AG09309 (cell line): ENCODE measurements at places on chromosomes 2 and 18.

DNA sequence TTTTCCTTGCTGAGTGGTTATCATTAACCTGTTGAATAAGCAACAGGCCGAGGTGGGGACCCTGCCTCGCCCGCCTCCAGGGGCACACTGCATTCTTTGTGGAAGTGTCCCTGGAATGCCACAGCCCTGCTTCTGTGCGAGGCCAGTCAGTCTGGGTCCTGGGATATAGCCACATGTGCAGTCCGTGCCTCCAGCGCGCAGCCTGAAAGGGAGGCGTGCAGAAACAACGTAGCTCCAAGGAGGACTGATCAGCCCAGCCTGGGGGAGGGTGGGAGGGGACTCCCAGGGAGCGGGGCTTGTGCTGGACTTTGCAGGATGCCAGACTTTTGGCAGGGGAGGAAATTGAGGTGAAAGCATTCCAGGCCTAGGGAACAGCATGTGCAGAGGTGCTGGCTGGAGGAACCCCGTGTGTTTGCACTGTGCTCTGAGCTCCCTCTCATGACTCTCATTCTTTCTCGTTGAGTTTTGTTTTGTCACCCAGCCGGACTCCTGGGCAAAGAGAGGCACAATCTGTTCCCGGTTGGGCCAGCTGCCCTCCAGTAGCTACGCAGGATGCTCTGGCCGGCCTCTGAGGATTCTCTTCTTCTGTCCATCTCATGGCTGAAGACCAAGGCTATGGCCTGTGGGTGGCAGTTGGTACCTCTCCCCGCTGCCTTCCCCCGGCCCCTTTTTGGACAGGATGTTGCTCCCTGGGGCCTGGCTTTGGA lies 39.7 kb downstream of the HPCAL1 start:
- DNase-seq = no peak

DNA sequence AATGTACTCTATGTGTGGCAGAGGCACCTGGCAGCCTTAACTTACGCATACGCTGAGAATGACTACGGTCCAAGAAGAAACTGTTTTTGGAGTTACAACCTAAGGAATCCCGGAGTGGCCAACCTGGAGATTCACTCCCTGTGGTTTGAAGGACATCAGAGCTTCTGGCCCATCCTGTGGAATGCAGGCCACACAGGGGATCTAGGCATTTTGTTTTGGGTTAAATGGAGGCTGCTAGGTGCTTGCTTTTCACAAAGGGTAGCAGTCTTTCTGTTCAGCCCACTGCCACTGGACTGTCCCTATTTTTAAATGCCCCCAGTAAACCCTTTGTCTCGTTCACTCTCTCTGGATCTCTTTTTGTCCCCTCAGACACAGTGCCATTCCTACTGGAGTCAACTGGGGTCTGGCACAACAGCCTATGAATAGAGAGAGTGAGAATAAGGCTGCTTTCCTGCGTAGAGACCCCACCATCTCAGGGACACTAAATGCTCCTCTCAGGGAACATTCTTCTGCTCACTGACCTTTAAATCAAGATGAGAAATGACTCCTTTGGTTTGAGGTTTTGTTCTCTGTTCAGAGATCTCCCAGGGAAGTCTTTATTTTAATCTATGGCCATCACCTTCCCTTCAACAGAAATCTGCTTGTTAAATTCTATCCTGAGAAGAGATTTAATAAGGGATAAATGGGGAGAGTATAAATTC lies 124.9 kb downstream of the B3GNT2 start:
- no peak for DNase-seq

DNA sequence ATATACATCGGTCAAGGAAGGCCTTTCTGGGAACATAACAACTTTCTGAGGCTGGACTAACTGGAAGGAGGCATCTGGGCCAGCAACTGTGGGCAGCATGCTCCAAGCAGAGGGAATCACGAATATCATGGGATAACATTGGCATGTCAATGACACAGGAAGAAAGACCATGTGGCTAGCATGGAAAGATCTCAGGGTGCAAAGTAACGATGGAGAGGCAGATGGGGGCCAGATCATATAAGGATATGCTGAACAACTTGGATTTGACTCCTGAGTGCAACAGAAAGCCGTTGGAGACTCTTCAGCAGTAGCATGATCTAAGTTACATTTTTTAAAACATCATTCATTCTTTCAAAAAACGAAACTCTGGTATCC lies 133.6 kb downstream of the FOXI3 start:
- no peak for DNase-seq

GRCh38 chr2:190809139-190809764 lies 71.4 kb upstream of the GLS start:
- no peak for DNase-seq

- no peak for DNase-seq
Measured at GRCh38 chr18:37307181-37307580, 258.4 kb downstream of the CELF4 start.

DNA sequence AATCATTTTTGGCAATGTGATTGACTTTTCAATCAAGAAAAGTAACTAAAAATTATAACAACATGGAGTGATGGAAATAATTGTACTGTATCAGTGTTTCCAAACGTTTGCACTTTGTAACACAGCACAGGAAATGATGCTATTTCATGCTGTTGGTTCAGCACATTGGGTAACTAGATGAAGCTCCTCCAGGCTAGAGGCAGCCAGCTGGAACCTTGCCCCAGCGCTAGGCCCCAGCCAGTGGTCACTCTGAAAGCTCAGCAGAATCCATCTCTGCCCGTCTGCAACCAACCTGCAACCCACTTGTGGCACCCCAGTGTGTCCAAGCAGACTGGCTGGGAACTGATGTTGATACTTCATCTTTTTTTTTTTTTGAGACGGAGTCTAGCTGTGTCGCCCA lies 15.3 kb downstream of the UNC50 start:
- DNase-seq = no peak

DNA sequence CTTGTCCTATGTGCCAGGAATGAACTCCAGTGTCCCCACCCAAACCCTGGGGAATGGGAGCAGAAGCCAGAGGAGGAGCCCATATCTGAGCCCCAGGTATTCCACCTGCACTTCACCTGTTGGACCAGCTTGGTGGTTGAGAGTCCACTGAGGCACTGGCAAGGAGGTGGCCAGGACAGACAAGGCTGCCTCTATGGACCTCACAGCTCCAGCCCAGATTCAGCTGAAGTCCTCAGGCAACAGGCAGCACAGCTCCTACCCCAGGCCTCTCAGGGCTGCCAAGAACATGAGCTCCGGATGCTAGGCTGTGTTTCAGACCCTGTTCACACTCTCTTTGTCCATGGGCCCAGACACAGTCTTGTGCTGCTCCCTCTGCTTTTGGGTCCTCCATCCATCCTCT lies 2.9 kb upstream of the IL1F10 start:
- DNase-seq = no peak

DNA sequence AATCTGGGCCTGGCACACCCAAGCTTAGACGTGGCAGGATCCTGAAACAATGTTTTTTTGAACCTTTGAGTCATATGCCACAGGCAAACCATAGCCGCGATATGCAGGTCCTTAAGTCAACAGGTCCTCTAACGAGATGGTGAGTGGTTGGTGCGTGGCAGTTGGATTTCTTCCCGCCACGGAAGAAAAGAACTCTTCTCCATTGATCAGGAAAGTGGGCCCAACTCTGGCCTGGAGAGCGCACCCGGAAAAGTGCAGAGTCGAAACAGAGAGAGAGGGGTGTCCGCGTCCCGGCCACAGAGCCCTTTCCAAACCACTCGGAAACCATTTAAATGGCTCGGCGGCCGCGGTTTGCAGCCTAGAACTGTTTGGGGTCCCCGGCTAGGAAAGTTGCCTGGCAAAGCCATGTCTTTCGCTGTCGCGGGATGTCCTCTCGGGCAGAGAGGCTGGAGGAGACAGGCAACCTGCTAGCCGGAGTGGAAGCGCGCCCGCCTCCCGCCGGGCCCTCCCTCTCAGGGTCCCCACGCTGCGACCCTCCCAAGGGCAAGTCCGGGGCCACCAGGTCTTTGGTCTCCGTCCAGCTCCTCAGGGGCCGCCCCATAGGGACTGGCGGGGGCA lies 777 bp downstream of the GALNT3 start:
- no peak for DNase-seq

GRCh38 chr2:209876211-209876610 lies 104.6 kb downstream of the UNC80 start:
- DNase-seq = no peak

GRCh38 chr2:158677542-158677941 lies 117.6 kb upstream of the DAPL1 start:
- no peak for DNase-seq

DNA sequence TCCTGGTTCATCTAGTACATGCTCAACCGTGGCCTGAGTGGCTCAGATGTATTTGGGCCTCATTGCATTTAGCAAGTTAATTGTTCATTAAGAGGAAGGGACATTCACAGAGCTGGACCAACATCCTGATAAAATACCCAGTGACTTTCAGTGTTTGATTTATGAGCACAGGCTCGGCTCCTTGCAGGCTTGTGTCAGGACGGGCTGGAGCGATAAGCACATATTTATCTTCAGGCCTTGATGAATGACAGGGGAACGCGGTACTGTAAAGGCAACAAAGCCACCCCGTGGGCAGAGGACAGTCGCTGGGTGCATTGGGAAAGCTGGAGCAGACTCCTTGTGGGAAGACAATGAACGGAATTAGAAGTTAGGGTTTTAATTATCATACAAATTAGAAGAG lies 548.6 kb upstream of the HS6ST1 start:
- no peak for DNase-seq

DNA sequence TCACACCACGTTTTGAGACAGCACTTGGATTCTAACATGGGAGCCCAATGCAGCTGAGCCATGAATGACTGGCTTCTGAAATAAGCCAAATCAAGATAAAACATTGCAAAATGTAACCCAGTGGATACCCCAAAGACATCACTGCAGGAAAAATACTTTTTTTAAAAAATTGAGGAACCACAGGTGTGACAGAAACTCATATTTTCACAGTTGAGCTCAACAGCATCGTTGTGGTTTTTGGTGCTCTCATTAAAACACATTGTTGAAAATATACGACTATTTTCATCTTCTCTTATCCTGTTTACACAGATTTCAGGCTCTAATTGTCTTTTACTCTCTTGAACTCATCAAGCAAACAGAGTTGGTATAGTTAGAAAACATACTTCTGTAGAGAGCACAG lies 429.3 kb upstream of the VRK2 start:
- DNase-seq = no peak

DNA sequence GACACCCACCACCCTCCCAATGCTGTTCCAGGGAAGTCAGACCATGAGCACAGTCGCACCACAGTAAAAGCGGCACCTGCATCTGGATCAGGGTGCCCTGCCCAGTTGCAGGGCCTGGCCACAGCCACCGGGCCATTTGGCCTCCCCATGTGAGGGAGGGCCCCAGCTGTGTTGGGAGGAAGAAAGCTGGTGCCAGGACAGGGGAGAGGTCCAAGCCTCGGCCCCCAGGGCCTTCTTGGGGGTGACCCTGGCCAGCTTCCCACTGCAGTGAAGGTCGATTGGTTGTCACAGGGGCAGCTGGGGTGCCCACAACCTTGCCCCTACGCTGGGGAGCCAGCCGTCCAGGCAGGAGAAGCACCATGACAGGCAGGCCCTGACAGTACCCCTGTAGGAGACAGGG lies 183.2 kb upstream of the RAB6C start:
- no peak for DNase-seq

DNA sequence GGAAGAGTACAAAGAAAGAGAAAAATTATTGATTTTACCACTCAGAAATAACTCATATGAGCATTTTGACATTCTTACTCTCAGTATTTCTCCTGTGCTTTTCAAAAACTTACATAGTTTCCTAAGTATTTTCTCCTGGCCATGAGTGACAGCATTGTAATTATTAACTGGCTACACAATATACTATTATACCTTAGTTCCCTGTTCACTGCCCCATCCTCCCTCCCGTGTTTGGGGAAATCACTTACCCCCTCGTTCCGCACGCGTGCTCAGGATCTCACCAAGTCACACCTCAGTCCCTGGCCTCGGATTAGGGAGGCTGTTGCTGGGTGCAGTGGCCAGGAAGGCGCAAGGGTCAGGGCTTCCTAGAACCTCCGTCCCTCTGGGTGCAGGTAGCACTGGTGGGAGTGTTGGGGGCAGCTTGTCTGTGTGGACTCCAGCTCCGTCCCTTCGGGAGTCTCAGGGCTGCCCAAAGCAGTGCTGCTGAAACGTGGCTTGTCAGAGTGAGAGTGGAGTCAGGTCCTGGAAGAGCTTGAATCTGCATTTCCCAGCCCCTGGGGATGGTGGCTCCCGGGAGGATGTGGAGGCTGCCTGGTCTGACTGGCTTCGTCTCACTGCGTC lies 23.2 kb downstream of the ATG4B start:
- DNase-seq = no peak

DNA sequence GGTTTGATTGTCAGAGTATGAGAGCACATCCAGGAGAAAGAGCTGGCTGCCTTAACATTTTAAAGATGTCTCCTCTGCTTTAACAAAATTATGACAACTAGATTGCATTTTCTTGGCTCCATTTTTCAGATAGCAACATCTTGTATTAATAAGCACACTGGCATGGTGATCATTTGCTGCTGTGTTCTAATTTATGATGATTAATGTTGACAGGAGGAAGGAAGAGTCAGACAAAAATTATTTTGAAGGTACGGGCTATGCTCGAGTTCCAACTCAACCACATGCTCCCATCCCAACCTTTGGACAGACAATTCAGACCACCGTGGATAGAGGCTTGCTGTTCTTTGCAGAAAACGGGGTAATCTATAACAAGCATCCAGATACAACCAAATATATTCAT lies 98.2 kb upstream of the TTC39C start:
- DNase-seq = no peak

- DNase-seq = no peak
Measured at GRCh38 chr2:39407516-39408296, 29.4 kb downstream of the MAP4K3 start.

DNA sequence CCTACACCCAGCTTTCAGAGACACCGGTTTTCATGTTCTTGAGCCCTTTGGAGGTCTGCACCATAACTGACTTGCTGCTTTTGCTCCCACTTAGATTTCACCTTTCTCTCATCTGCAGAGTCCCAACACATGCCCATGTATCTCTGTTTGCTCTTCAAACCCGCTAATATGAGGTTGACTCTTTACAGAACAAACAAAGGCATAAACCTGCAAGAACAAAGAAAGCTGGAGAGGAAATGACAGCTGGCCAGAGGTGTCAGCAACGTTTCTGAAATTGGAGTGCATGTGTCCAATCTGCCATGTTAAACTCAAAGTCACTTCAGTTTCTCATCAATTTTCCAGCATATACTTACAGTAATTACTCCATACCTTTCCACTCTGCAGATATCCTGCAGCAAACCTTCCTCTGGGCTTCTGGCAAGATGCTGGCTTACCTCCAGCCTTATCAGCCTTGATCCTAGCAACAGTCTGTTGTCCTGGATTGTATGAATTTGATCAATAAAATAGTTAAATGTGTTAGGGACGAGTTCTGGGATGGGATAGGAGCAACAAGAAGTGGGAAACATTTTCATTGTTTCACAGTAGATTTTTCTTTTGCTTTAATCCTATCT lies 157.4 kb downstream of the FHOD3 start:
- DNase-seq = no peak

- DNase-seq = no peak
Measured at GRCh38 chr18:51988277-51988676, 351.7 kb upstream of the DCC start.

- DNase-seq = no peak
Measured at GRCh38 chr2:222301053-222301795, 2.4 kb upstream of the PAX3 start.

DNA sequence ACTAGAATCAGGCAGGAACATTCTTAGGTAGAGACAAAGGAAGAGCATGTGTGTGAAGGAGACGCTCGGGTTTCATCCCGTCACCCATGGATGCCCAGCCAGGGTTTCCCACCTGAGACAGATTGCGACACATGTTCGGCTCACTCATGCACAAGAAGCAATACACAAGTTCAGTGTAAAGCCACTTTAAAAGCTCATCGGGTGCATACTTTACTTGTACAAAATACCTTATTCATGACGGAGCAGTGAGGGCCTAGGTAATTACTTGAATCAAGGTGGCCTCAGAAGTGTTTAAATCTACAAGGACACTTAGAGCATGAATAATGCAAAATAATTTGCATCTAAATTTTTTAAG lies 42.0 kb downstream of the ZEB2 start:
- DNase-seq = no peak
